Epithelial cell of proximal tubule (primary cell): ENCODE measurements at places on chromosomes 2 and 18.
A peak's percentile ranks its signal among the peaks of the same experiment; 100 is the strongest.

GRCh38 chr2:241036964-241037421, 38.6 kb downstream of the SNED1 start:
- DNase-seq = no peak

- DNase-seq = no peak
Observed at GRCh38 chr2:169172151-169172735, 102.9 kb downstream of the DHRS9 start.

GRCh38 chr2:11371092-11371937, 26.9 kb upstream of the ROCK2 start:
- no peak for DNase-seq

DNA sequence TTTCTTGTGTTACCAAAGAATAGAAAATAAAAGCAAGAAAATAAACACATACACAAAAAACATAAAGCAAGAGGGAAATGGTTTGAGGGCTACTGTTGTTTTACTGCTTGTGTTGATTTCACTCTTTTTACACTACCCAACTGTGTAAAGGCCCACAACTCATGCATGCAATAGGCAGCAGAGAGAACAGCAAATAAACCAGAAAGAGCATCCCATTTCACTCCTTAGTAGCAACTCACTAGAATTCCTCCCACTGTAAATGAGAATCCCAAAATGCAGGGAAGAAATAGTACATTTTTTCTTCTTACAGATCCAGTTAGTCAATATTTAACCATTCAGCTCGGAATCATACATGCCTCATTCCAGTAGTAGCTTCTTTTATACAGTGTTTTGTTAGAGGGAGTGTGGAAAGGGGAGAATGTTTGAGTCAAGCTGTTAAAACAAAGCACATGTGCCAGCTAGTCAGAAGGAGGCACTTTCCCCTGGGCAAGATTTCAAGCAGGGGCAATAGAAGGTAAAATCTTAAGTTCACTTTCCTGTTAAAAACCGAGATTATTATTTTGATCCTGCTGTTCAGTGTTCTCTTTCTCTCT, 147.2 kb upstream of the FAM98A start:
- DNase-seq = no peak

- DNase-seq = no peak
Observed at GRCh38 chr18:25262920-25263319, 89.0 kb downstream of the ZNF521 start.

- DNase-seq = no peak
Observed at GRCh38 chr18:35236571-35237363, 4.1 kb upstream of the ZNF397 start.

- no peak for DNase-seq
Observed at GRCh38 chr2:25561136-25561850, 112.1 kb downstream of the DTNB start.

- DNase-seq = no peak
Observed at GRCh38 chr2:101766871-101767739, 69.6 kb downstream of the MAP4K4 start.

- DNase-seq = no peak
Observed at GRCh38 chr2:16473575-16473974, 192.1 kb downstream of the CYRIA start.

DNA sequence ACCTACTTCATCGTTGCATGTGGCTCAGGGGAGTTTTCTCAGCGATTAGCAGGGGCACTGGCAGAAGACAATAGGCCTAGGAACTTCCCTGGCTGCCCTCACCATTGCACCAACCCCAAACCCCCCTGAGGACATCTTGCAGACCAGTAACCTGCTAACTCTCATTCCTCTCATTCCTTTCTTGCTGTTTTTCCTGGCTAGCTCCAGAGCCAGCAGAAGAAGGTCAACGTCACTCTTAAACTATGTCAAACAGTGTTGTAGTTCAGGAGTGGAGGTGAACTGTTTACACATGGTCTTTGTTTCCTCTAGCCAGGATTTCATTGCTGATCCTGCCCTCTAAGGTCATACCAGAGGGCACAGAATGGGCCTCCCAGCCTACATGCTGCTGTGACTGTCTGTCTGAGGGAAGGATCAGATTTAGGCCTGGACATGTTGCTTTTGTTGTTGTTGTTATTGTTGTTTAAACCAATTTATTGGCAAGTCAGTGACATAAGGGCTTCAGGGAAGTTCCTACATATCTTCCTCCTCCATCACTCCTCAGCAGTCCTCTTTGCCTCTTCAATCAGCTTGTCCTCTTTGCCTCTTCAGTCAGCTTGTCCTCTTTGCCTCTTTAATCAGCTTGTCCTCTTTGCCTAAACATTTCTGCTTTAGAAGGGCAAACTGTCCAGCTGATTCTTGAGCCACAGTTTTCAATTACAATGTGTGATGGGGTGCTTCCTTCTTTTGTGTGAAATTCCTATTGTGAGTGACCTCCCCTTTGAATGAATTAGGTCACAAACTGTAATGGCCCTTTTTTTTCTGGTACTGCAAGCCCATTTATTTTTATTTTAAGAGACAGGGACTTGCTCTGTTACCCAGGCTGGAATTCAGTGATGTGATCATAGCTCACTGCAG, 471.9 kb upstream of the TNP1 start:
- peak; percentile 96 for DNase-seq

GRCh38 chr2:55097082-55097460, 46.8 kb upstream of the RTN4 start:
- DNase-seq = no peak

DNA sequence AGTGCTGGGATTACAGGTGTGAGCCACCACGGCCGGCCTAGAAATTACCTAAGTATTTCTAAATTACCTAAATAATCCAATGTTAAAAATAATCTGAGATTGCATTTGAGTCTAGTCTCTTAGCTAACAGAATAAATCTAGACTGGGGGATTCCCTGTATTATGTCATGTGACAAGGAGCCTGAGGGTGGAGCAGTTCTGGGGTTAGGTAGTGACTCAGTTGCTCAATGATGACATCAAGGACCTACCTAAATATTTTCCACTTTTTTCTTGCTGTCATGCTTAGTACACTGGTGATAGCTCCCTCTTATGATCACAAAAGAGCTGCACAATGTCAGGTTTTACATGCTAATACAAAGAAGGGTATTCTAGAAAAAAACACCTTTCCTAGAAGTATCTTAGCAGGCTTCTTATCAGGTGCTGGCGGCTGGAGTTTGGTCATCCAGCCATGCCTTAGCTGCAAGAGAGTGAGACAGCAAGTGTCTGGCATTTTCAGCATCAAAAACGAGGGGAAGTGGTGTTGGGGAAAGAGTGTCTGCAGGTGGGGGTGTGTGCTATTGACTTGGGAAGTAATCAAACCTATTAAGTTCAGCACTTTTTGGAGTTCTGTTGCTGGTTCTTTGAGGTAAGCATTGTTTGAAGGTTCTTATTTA, 17.5 kb upstream of the CEP192 start:
- DNase-seq = no peak

GRCh38 chr18:80006724-80007123, 18.4 kb upstream of the TXNL4A start:
- DNase-seq = no peak

GRCh38 chr18:52325997-52326396, 14.0 kb upstream of the DCC start:
- DNase-seq = no peak

GRCh38 chr2:155815851-155816250, 516.7 kb downstream of the NR4A2 start:
- DNase-seq = no peak

DNA sequence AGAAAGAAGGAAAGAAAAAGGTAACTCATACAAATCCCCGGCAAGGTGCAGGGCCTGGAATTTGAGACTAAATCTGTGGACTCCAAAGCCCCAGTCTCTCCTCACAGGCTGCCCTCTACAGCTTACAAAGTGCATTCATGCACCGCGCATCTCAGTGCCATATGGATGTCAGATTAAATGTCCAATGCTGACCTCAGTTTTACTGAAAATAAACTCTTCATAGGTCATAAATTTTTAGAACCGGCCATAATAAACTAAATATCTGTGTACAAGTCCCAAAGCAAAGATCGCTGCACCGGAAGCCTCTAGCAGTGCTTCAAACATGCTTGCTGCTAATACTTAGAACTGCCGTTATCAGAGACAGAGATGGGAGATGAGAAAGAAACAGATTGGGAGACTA, 17.7 kb downstream of the ST6GAL2 start:
- DNase-seq = no peak
